ENCODE measurements at places on chromosomes 7 and 10. TPM values are rescaled to one million over a fixed set of nuclear protein-coding genes. Genes with fewer than 3 reads are reported as not detected.

The CNTNAP2 gene
- total RNA-seq: 7.4 TPM

The TDRD1 gene
- total RNA-seq: 0.22 TPM

The PODXL gene
- 5.8 TPM for total RNA-seq

The HTRA1 gene
- not detected for total RNA-seq

The TACR2 gene
- not detected for total RNA-seq

GRCh38 chr10:12720217-12720981 is 281.1 kb downstream of the CCDC3 start:
- no peaks in the 10 kb centered on the region for H3K27me3 ChIP-seq
- H3K36me3 ChIP-seq: peaks cover 12% of the 10 kb centered on the region
- no peaks in the 10 kb centered on the region for H3K4me1 ChIP-seq
- no peak overlapping the region for H3K4me3 ChIP-seq
- H3K27ac ChIP-seq: no peak overlapping the region
- no peak for DNase-seq

- no peak for DNase-seq
- H3K36me3 ChIP-seq: no peaks in the 10 kb centered on the region
- H3K27ac ChIP-seq: no peak overlapping the region
- no peak overlapping the region for H3K4me3 ChIP-seq
- H3K4me1 ChIP-seq: no peaks in the 10 kb centered on the region
- no peaks in the 10 kb centered on the region for H3K27me3 ChIP-seq
These were observed 39.6 kb upstream of the EN2 start for GRCh38 chr7:155418304-155418703.

DNA sequence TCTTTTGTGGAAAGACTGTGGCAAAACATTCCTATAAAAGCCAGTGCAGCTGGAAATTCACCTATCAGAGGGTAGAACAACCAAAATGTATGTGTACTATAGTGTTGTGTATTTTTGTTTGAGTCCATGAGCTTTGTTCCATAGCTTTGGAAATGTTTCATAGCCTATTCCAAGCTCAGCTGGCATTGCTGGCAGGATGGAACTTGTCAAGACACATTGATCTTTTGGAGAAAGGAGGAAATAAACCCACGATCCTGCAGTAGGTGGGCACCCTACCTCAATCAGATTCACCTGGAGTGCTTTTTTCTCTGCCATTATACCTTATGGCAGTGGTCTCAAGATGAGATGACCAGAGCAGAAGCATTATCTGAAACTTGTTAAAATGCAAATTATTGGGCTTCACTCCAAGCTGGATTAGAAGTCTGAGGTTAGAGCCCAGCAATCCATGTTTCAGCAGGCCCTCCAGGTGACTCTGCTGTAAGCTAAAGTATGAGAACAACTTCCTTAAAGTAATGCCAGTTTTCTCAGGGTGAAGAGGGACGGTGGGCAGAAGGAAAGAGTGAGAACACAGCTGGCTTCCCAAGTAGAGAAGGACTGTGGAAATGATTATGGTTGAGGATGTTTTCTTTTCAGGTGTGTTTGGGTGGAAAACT is 30.3 kb upstream of the CDK1 start:
- H3K4me1 ChIP-seq: no peaks in the 10 kb centered on the region
- H3K36me3 ChIP-seq: no peaks in the 10 kb centered on the region
- DNase-seq: no peak
- no peak overlapping the region for H3K4me3 ChIP-seq
- no peak overlapping the region for H3K27ac ChIP-seq

GRCh38 chr7:100896732-100897608 is 1.3 kb upstream of the ACHE start:
- H3K4me1 ChIP-seq: peaks cover 23% of the 10 kb centered on the region
- DNase-seq: peak; percentile 78
- H3K27me3 ChIP-seq: no peaks in the 10 kb centered on the region
- no peak overlapping the region for H3K4me3 ChIP-seq
- no peaks in the 10 kb centered on the region for H3K36me3 ChIP-seq

GRCh38 chr10:124157271-124157681 is 63.9 kb upstream of the CHST15 start:
- H3K27me3 ChIP-seq: no peaks in the 10 kb centered on the region
- H3K4me3 ChIP-seq: no peak overlapping the region
- peaks cover 18% of the 10 kb centered on the region for H3K4me1 ChIP-seq
- H3K27ac ChIP-seq: no peak overlapping the region

GRCh38 chr7:69596723-69597277 is 1.5 kb upstream of the AUTS2 start:
- H3K4me3 ChIP-seq: peak overlapping the region; percentile 81
- H3K27ac ChIP-seq: peak overlapping the region; percentile 59
- DNase-seq: no peak
- peaks cover 12% of the 10 kb centered on the region for H3K4me1 ChIP-seq
- peaks cover 3% of the 10 kb centered on the region for H3K27me3 ChIP-seq

- no peaks in the 10 kb centered on the region for H3K36me3 ChIP-seq
- no peak overlapping the region for H3K27ac ChIP-seq
- H3K4me3 ChIP-seq: no peak overlapping the region
- DNase-seq: no peak
- no peaks in the 10 kb centered on the region for H3K4me1 ChIP-seq
These were observed 509.0 kb upstream of the PODXL start for GRCh38 chr7:132065193-132065988.

GRCh38 chr10:79910344-79910743 is 38.6 kb downstream of the SFTPD start:
- no peak overlapping the region for H3K27ac ChIP-seq
- H3K27me3 ChIP-seq: peaks cover 16% of the 10 kb centered on the region
- H3K4me3 ChIP-seq: no peak overlapping the region
- H3K4me1 ChIP-seq: peaks cover under 1% of the 10 kb centered on the region

DNA sequence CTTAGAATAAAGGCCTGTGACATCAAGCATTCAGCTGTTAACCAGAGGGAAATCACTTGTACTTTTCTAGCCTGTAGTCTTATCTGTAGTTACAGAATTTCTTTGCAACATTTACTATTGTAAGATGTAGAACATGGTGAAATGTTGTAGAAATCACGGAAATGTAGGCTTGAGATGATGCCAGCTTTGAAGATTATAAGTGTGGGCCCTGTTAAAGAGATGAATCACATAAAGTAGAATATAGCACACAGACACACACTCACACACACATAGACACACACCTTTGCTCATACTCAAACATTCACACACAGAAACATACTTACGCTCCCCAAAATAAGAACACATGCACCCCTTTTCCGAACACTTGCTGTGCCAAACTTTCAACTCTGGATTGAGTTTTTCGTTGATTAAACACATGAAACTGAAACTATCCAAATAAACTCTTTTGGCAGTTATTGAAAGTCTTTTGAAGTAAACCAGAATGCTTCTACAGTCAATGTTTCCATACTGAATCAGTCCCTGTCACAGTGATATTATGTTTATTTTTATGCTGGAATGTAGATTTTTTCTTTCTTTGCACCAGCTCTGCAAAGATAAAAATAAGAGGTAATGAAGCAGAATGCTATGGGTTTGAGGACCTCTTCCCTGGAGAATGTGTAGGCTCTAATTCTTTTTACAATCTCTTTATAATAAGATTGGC is 230.3 kb upstream of the MEOX2 start:
- no peak overlapping the region for H3K4me3 ChIP-seq
- H3K36me3 ChIP-seq: no peaks in the 10 kb centered on the region
- no peak for DNase-seq
- H3K27me3 ChIP-seq: no peaks in the 10 kb centered on the region
- H3K4me1 ChIP-seq: no peaks in the 10 kb centered on the region

GRCh38 chr10:72419241-72419640 is 64.5 kb upstream of the DNAJB12 start:
- H3K4me3 ChIP-seq: no peak overlapping the region
- no peaks in the 10 kb centered on the region for H3K4me1 ChIP-seq
- no peak overlapping the region for H3K27ac ChIP-seq
- H3K27me3 ChIP-seq: no peaks in the 10 kb centered on the region

GRCh38 chr7:37448011-37448635 is 541 bp downstream of the ELMO1 start:
- H3K27ac ChIP-seq: peak overlapping the region; percentile 93
- no peaks in the 10 kb centered on the region for H3K27me3 ChIP-seq
- H3K36me3 ChIP-seq: peaks cover 4% of the 10 kb centered on the region
- DNase-seq: no peak
- peaks cover 18% of the 10 kb centered on the region for H3K4me1 ChIP-seq

- H3K36me3 ChIP-seq: no peaks in the 10 kb centered on the region
- H3K27me3 ChIP-seq: no peaks in the 10 kb centered on the region
- DNase-seq: no peak
- no peak overlapping the region for H3K4me3 ChIP-seq
These were observed 83.6 kb downstream of the ZFAND4 start for GRCh38 chr10:45589009-45589408.

- no peaks in the 10 kb centered on the region for H3K4me1 ChIP-seq
- H3K4me3 ChIP-seq: no peak overlapping the region
- H3K27ac ChIP-seq: no peak overlapping the region
- no peaks in the 10 kb centered on the region for H3K36me3 ChIP-seq
- no peaks in the 10 kb centered on the region for H3K27me3 ChIP-seq
- no peak for DNase-seq
These were observed 176.3 kb downstream of the CREB5 start for GRCh38 chr7:28588602-28589001.

DNA sequence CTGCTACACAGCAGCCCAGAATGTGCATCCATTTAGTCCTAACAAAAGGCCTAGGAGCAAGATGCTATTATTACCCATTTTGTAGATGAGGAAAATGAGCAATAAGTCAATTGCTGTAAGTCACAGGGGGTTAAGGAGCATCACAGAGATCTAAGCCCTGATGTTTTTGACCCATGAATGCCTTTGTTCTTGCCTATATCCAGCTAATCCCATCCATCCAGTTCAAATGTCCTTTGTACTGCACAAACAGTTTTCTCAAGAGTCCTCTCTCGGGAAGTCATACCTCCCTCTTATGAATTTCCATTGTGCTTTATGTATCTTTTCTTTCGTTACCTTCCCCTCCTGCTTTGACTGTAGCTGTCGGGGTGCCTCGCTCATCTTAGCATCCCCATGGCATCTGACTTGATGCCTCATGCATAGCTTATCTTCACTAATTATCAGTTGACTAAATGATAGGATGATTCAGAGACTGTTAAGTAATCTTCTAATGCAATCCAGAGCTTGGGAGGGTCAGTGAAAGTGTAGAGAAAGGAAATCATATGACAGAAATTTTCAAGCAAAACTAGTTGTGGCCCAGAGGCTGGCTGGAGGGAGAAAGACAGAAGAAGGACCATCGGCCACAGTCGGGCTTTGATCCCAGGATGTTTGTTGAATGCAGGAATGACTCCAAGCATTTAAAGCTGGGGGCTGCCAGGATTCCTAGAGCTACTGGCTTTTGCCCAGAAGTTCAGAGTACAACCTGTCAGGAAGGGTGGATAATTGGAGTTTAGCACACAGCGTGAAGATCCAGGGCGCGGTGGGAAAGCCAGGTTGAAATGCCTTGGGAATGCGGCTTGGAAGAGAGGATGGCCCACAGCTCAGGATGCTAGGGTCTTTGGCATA is 23.5 kb downstream of the BLVRA start:
- DNase-seq: no peak
- H3K27me3 ChIP-seq: no peaks in the 10 kb centered on the region
- no peak overlapping the region for H3K27ac ChIP-seq

DNA sequence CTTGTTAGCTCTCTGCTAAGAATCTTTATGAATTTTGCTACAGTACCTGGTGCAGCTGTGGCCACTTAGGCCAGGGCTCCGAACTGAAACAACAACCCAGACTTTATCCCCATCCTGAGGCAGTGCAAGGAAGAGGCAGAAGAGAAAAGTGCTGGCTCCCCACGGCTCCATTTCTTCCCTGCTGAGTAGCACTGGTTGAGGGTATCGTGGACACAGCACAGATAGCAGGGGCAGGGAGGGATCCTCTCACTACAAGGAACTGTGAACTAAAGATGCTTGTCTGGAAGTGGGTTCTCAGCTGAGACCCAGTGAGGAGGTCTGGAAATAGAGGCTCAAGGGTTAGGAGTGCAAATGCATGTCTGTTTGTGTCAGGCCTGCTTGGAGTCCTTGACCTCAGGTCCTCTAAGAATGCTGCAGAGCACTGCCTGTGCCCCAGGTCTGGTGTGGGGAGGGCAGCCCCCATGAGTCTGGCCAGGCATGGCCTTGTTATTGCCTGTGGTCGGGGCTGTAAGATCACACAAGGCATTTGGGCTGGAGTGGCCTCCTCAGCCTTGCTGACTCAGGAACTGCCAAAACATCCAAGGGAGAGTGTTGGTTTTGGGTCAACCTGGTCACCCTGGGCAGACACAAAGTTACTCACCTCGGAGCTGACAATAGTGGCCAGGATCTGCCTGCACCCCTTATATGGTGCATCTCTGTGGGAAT is 58.1 kb downstream of the DMBT1 start:
- no peaks in the 10 kb centered on the region for H3K4me1 ChIP-seq
- H3K36me3 ChIP-seq: no peaks in the 10 kb centered on the region
- H3K27me3 ChIP-seq: no peaks in the 10 kb centered on the region
- no peak overlapping the region for H3K4me3 ChIP-seq

GRCh38 chr7:126040114-126041045 is 1110.8 kb upstream of the POT1 start:
- no peak overlapping the region for H3K4me3 ChIP-seq
- H3K36me3 ChIP-seq: no peaks in the 10 kb centered on the region
- DNase-seq: no peak
- no peaks in the 10 kb centered on the region for H3K27me3 ChIP-seq
- no peak overlapping the region for H3K27ac ChIP-seq

GRCh38 chr10:122034149-122034756 is 45.3 kb downstream of the TACC2 start:
- DNase-seq: no peak
- H3K4me1 ChIP-seq: no peaks in the 10 kb centered on the region
- H3K4me3 ChIP-seq: no peak overlapping the region
- H3K27me3 ChIP-seq: no peaks in the 10 kb centered on the region
- no peaks in the 10 kb centered on the region for H3K36me3 ChIP-seq

DNA sequence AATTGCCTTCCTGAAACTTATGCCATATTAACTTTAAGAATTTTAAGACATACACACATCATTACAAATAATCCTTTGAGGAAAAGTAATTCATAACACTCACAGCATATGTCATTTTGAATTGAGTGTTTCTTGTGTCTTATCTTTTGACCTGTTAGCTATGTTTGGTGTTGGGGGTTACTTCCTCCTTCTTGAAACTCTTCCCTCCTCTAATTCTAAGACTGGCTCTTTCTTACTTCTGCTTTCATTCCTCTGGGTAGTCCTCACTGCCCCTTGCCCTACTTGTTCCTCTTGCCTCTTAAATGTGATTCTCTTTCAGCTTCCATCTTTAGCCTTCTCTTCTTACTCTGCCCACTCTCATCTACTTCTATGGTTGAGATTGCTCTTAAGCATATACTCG is 28.3 kb upstream of the PIP4K2A start:
- DNase-seq: peak; percentile 79
- H3K27ac ChIP-seq: peak overlapping the region; percentile 15
- H3K27me3 ChIP-seq: no peaks in the 10 kb centered on the region
- peaks cover 21% of the 10 kb centered on the region for H3K4me1 ChIP-seq
- no peaks in the 10 kb centered on the region for H3K36me3 ChIP-seq

Measured in B cell (primary cell).